Kidney glomerular epithelial cell (primary cell): ENCODE measurements at places on chromosomes 5 and 9.

DNA sequence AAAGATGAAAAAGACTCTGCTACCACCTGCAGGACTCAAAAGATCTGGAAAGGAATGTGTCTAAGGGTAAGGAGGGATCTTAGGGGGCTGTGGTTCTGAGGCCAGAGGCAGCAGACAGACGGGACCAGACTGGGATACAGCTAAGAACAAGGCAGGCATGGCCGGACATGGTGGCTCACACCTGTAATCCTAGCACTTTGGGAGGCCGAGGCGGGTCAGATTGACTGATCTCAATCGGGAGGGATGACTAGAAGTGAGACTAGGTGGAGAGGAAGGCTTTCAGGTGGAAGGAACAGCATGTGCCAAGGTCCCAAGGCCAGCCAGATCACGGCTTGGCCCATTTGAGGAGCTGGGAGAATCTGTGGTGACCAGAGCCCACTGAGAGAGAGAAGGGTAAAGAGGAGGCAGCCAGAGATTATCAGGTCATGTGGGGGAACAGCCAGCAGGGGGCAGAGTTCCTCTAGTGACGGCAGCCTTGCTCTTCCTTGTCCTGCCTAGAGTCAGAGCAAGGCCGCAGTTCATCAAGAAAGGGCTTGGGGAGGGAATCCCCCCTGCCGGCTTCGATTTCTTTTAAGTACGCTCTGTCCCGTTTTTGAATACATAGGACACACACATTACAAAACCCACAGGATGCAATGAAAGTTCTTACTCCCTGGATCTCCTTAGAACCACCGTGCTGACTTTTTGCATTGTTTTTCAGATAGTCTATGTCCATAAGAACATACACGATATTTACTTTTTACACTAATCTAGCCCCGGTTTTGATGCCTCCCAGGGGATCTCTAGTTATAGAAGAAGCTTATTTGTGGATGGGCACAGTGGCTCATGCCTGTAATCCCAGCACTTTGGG is 2.6 kb upstream of the OLFML2A start:
- peak; percentile 32 for DNase-seq

DNA sequence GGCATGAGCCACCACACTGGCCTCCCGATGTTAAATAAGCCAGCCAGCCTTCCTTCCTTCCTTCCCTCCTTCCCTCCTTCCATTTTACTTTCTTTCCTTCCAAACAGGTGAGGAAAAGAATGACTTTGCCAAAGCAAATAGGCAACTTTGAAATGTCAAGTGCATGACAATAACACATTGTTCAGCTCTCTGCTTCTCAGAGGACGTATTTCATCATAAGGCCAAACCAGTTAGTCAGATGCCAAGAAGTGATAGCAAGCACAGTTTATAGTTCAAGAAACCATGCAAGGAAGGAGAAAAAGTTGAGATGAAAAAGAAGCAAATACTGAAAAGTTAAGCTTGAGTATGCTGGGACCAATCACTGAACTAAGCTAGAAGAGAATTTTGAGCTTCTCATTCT is 29.5 kb downstream of the POU4F3 start:
- no peak for DNase-seq

- no peak for DNase-seq
Measured at GRCh38 chr9:98302938-98303632, 47.6 kb upstream of the TBC1D2 start.

DNA sequence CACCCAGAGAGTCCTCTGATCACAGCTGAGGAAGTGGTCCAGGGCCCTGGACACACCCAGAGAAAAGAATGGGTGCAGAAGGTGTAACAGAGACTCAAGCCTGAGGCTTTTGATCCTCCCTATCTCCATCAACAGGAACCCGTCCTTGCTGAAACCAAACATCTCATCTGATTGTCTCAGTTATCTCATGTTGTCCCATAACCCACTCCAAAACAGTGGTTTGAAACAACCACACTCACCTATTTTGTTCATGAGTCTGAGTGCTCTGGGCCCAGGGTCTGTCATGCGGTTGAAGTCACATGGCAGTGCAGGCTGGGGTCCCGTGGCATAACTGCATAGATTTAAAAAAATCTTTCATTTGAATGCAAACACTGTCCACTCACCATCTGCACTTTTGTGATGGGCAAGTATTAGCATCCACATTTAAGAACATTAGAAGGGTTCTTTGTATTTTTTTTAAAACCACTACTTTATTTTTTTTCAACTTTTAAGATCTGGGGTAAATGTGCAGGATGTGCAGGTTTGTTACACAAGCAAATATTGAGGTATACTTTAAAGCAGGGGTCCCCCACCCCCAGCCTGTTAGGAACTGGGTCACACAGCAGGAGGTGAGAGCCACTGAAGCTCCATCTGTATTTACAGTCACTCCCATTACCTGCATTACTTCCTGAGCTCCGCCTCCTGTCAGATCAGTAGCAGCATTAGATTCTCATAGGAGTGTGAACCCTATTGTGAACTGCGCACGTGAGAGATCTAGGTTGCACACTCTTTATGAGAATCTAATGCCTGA is 255.8 kb downstream of the ROR2 start:
- no peak for DNase-seq

DNA sequence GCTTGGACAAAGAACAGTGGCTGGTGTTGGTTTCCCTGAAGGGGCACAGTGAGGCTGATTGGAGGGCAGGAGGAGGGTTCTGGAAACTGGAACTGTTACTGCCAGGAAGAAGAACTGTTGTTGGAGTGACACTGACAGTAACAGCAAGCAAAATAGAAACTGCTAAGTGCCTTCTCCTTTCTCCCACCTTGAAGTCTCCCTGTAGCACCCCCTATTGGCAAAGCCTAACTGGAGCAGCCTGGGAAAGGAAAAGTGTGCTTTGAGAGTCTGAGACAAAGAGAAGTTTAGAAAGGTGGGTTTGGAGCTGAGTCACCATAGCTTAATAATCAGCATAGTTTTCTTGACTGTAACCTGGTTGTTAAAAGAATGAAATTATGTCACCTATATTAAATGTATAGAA is 2.5 kb upstream of the TMEM174 start:
- DNase-seq = peak; percentile 12

DNA sequence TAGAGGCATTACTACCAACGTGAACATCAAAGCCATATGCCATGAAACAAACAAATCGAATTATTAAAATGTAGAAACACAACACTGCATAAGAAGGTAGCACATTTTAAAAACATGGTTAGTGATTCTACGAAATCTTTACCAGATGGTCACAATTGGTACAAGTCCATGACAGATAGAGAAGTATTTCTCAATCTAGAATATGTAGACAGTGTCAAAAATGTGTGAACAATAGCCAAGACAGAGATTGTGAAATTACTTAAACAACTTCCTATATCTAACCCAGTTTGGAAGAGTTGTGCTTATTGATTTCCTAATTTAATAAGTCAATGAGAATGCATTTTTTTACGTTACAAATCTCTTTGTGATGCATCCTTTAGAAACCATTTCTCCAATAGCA is 1121.6 kb downstream of the MAT2B start:
- no peak for DNase-seq

DNA sequence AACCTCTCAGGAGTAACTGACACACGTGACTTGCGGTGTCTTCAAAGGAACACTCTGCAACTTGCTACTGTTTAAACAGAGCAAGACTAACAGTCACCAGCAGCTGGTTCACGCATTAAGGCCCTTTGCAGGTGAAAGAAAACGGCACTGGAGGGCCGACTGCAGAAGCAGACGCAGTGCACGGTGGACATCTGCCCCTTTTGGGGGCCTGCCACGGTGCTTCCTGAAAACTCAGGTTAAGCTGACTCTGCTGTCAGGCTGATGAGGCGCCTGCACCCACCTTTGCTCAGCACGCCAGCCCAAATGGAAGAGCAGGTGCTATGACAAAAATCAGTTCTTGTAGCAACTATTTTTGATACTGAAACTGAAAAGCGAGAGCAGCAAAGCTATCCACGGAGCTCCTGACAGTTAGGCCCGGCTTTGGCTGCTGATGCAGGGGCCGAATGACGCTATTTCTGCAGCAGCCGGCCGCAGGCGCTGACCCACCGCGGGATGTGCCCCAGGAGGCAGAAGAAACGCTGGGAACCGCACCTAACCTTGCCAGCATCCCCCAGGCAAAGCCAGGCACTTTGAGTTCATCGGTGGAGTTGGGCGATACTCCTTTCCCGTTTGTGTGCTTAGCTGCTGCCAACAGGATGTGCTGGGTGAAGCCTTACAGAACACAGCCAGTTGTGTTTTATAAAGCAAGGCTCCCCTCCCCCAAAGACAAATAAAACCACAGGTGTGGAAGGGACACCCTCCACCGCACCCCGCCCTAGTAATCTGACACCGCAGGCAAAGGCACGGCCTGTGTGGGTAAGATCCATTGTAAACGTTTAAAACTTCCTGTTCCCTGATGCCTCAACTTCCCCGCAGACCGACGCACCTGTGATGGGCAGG is 21.1 kb upstream of the TERT start:
- DNase-seq = no peak

DNA sequence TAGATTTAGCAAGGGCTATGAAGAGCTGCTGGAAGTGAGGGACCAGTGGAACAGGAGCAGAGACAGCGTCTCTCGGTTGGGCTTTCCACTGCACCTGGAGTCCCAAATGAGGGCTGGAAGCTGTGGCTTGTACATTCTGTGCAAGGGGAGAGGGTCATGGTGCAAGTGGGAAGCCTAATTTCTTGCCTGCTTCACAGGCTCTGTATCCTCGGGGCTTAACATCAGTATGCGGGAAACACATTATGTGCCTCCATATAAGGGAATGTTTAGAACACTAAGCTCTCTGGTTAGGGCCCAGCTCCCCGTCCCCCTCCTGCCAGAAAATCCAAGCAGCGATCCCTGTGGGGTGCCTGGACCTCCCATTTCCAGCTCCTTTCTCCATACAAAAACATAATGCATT is 89.0 kb upstream of the NIPAL4 start:
- DNase-seq = no peak

DNA sequence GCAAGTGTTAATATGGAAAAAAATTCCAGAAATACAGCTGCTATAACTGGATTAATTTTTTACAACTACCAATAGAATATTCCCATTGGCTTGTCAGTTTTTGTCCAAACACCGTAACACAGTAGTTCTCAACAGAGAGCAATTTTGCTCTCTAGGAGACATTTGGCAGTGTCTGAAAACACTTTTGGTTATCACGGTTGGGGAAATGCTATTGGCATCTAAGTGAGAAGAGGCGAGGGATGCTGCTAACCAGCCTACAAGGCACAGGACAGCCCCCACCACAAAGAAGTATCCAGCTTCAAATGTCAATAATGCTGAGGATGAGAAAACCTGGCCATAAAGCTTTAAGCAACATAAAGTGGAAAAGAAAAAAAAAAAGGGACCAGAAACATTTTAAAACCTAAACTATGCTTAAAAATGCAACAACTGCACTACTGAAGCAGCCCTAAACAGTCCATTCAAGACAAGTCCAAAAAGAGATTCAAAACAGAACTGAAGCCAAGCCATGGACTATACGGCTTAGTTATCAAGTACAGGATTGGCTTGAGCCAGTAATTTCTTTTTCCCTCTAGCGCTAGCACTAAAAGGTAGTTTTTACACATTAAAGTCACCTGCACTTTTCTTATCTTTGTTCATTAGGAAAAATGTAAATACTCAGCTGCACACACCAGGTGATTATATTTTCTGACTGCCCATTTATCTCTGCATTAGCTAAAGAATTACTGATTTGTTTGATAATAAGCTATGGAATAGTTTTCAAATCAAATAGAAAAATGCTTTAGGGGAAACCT is 83.9 kb downstream of the NR3C1 start:
- DNase-seq = no peak

DNA sequence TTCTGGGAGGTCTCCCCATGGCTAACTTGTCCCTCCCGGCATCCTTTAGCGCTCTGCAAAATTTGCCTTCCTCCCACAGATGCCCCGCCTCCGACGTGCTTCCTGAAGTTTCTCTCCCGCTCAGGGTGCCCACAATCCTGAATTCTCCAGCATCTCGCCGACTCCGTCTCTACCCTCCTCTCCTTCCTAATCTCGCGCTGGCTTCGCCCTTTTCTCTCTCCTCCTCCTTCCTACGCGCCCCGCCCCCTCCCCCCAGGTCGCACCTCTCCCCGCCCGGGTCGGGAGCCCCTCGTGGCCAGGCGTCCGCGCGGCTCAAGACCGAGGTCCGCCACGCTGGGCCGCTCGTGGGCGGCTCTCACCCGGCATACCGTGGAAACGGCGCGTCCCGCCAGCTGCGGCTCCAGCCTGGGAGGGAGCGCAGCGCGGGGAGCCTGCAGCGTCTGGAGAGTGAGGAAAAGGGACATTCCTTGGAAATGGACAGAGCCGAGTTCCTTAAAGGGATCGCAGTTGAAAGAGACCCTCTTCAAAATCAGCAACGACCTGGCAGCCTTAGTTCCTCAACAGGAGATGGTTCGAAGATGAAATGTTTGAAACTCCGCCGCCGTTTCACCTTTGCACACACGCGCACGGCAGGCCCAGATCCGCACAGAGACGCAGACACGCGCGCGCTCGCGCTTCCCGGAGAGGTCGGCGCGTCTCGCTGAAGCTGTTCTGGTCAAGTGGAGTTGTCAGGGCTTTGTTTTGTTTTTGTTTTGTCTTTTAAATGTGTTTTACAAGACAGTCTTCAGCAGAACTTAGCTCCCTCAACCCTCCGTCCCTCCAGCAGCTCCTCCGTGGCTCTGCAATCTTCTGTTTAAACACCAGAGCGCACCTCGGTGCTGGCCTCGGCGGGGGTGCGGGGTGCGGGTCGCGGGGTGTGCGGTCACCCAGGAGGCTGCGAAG is 5.0 kb upstream of the IRX2 start:
- DNase-seq = no peak

GRCh38 chr9:18255158-18255629 is 218.8 kb upstream of the ADAMTSL1 start:
- peak; percentile 70 for DNase-seq

GRCh38 chr9:87455407-87455806 is 42.3 kb upstream of the DAPK1 start:
- DNase-seq = no peak

DNA sequence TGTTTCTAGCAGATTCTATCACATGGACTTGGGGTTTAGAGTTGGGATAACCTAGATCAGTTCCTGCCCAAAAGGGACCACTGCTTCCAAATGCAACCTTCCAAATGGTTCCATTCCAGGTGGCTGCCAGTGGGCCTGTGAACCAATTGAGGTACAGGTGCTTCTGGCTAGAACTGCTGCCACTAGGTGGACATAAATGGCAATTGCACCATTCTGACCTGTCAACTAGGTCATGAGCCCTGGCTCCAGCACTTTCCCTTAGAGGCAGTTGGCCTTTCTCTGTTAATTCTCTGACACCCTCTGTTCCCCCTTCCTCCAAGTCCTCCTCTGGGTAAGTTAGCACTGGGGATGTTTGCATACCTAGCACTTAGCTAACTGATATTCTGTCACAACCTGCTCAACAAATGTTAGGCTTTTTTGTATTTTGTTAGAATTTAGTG is 16.6 kb upstream of the HEMGN start:
- DNase-seq = peak; percentile 16

DNA sequence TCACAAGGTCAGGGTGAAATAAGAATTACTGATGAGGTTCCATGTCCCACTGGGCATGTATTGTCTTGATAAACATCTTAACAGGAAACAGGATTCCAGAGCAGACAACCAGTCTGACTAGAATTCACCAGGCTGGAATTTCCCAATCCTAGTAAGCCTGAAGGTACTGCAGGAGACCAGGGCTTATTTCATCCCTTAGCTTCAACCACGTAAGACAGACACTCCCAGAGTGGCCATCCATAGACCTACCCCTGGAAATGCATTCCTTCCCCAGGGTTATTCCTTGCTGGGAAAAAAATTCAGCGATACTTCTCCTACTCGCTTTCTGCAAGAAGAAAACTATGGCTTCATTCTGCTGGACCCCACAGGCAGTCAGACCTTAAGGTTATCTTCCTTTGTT is 785.4 kb downstream of the NR2F1-AS1 start:
- no peak for DNase-seq
